RPMI7951 (cell line): ENCODE measurements at places on chromosomes 1 and 21.

DNA sequence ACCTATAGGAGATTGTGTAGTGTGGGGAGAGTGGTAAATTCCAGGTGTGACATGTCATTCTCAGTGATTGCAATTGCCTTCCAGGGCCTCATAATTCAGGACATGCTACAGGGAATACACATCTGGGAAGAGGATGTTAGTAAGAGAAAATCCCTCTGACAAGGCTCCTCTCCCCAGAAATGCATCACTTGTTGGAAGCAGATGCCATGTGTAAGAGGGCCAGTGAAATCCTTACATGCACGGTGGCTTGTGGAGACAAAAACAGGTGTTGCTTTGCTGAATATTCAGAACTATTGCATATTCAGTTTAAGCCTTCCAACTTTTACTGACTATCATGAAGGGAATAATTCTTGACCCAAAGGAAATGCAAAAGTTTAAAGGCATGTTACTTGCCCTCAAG is 503.4 kb downstream of the NEGR1 start:
- no peak for DNase-seq

DNA sequence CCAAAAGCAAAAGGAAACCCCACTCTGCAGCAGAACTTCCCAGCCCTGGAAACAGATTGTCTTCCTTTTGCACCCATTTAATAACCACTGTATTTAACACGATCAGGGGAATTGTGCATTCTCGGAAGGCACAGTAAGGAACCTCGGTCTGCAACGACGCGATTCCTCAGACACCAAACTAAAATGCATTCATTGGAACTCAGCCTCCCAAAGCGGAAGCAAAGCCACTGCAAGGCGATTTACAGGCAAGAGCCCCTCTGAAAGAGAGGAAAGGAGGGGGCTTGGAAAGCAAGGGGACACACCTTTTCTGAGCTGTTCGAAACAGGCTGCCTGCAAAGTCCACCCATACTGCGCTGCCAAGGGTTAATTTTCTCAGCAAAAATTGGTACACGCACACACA is 297.7 kb downstream of the OMA1 start:
- no peak for DNase-seq

- peak; percentile 8 for DNase-seq
These were observed 32.5 kb upstream of the ASPM start for GRCh38 chr1:197178998-197179397.

DNA sequence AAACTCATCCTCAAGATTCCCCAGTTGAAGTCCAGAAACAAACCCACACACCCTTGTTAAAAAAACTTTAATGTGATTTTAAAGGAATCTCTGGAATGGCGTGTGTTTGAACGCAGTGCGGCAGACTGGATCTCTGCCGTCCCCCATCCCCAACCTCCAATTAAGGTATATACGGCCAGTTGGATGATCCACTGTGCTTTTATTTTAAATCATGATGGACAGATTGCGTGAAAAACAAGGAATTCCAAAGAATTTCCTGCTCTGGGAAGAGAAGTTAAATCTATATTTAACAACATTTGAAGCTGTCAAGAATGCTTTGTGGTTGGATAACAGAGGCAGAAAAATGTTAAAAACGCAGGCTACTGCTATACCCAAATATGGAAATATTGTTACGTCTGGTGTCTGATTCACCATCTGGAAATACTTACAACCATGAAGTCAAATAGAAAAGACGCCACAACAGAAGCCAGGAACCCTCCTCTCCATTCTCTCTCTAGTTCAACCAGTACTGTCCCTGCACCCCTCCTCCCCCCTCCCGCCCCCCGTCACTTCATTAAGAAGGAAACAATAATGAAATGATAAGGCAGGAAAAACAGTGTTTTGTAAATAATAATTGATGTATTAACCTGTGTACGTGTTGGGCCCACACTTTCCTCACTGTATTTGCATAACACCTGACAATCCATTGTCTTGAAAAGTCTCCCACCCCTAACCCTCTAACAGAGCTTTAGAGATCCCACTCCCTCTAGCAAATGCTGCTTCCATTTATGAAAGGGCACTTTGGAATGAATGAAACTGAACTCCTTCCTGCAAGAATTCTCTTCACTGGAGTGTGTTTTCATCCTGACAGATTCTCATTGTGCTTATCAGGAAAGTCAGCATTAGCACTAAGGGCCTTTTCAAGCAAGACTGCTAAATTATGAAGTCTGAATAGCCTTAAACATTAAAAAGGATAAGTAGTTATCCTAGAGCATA is 2.0 kb upstream of the CCN1 start:
- peak; percentile 97 for DNase-seq

GRCh38 chr1:231774719-231775335 is 148.2 kb downstream of the DISC1 start:
- no peak for DNase-seq

DNA sequence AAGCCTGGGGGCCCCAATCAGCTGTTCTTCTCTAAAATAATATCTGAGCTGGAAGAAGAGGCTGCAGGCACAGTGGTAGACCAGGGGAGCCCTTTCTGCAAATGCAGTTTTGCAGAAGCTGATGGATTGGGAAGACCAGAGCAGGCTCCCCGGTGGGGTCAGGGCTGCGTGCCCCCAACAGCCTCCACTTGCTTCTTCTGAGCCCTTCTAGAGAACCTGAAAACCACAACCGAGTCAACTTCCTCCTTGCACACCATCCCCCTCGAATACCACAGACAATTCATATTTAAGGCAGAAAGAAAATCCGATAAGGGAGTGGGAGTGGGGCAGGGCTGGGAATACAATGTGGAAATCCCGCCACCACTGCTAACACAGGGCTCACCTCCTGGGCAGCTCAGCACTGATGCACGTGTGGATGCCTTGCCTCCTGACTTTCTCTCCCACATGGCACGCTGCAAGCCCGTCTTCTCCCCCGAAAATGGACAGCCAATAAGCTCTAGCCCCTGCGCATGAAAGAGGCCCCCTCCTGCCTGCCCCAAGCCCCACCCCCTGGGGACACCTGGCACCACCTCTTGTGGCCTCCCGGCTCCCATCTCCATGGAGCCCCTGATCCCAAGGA is 25.4 kb upstream of the ALDH4A1 start:
- DNase-seq, result peak; percentile 60

GRCh38 chr1:180562640-180563025 is 3.9 kb downstream of the OVAAL start:
- no peak for DNase-seq

DNA sequence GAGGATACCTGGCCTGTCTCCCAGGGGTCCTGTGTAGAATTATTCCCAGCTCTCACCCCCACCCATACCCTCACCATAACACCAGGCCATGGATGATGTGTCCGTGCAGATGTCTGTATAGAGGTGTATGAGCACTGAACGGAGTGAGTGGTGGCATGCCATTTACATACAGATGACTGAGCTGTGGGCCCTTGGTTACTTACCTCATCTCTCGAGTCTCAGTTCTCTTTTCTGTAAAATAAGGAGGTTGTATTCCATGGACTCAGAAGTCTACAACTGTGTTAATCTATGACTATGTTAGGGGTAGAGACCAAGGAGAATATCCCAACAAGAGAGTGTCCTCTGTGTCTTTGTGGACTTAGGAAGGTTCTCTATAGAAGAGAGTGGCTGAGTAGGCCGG is 65.6 kb upstream of the CD1D start:
- no peak for DNase-seq

DNA sequence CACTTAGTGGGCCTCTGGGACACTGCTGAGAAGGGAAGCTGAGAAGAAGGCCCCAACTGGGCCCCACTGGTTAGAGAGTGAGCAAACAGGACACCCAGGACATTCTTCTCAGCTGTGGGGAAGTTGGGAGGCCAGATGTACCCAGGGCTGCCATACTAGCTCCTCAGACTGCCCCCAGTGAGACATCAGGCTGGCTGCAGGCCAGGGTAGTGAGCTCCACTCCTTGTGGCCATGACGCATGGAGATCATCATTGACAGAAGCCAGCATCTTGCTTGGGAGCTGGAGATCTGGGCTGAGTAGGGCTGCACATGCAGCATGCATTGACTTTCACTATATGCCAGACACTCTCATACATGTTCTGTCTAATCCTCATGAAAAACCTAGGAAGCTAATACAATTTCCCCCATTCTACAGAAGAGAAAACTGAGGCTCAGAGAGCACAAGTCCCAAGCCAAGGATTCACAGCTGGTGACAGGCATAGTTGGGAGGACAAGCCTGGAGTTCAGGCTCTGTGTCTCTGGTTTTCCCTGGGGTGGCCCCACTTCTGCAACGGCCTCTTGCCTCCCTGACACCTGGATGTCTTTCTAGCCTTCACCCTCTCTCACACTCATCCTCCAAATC is 24.1 kb upstream of the MYCL start:
- DNase-seq, result peak; percentile 71

GRCh38 chr1:211521102-211521815 is 29.3 kb upstream of the RD3 start:
- DNase-seq, result no peak

GRCh38 chr1:161382214-161383019 is 14.7 kb upstream of the CFAP126 start:
- peak; percentile 59 for DNase-seq

GRCh38 chr1:192809307-192810252 is 741 bp downstream of the RGS2 start:
- peak; percentile 50 for DNase-seq

DNA sequence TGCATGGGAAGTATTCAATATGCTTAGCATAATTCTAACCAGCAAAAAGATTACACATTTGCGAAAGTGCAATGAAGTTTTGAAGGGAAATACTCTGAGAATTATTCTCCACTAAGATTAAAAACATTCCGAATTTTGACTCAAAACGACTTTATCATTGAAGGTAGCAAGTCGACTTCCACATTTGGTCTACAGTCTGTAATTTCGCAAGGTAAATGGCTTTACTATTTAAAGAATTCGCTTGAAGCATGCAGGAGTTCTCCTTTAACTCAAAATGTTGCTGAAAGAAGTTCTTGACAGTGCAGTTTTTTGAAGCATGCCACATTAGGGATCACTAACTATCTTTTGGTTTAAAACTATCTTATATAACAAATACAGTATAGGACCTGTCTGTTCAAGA is 161.0 kb upstream of the HP1BP3 start:
- DNase-seq, result no peak

- DNase-seq, result peak; percentile 55
These were observed 28.8 kb downstream of the SPSB1 start for GRCh38 chr1:9321480-9321849.

DNA sequence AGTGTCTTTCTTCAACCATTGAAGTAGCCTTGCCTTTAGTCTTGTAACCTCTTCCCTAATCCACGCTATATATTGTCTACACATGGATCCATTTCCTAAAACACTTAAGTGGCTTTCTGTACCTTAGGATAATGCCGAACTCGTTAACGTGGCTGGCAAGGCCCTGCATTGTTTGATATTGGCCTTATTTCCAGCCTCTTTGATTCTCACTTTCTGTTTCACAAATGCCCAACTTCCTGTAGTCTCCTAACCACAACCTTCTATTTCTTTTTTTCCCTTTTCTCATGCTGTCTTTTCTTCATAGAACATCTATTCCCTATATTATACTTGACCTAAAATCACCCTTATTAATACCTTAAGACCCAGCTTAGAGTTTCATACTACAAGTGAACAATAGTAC is 536.0 kb downstream of the LMO4 start:
- no peak for DNase-seq

GRCh38 chr1:165350840-165351239 is 5.7 kb downstream of the LMX1A start:
- no peak for DNase-seq

DNA sequence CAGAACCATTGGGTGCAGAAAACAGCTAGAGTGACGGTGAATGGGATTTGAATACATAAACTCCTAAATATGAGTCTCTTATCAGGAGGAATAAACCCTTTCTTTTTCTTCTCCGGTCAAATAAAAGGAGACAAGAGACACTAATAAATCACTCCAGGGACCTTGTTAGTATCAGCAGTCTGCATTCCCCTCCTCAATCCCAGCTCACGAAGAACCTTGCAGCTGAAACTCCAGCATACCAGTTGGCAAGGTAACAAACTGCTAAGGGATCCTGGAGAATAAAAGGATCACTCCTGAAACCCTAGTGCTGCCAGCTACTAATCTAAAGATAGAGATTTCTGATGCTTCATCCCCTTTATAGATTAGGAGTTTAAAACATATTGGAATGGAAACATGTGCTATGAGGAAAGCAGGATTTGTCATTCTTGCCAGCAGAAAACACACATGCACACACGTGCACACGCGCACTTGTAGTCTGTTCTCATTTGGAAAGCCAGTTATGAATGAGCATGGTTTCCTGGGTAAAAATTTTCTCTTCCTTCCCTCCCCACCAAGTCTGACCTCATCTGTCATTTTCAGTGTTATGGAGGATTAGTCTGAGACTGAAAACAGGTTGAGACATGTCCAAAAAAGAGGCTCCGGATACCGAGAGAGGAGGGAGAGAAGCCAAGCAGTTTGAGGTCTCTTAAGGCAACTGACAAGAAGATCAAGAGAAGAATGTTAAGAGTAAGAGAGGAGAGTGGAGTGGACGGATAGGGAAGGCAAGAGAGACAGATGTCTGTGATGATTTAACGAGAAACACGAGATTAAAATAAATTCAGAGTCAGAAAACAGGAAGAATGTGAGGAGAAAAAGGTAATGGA is 10.9 kb downstream of the IER5 start:
- no peak for DNase-seq

- peak; percentile 63 for DNase-seq
These were observed 57.1 kb downstream of the TMEM53 start for GRCh38 chr1:44616991-44617702.

GRCh38 chr1:195733408-195733807 is 874.8 kb downstream of the KCNT2 start:
- DNase-seq, result no peak

- no peak for DNase-seq
These were observed 423.9 kb downstream of the DSCAM start for GRCh38 chr21:40422896-40423635.

- DNase-seq, result no peak
These were observed 173.0 kb downstream of the VPS13D start for GRCh38 chr1:12402842-12403241.

GRCh38 chr1:85276978-85277639 is 677 bp upstream of the BCL10 start:
- no peak for DNase-seq

DNA sequence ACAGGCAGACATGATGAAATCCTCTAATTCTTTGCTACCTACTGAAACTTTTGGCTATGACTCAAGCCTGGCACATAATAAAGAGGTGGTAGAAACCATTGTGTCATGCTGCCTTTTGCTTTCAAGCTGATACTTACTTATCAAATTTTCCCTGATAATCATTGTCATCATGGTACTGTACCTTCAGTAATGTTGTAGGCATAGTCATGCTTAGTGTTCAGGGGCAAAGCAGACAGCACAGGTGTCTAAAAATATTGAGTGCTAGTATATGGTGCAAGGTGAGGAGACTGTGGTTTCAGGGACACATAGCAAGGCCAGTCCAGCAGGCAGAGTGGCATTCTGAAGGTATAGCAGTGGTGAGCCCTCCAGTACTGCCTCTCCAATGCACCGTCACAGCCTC is 226.9 kb upstream of the DEPDC1 start:
- DNase-seq, result no peak

GRCh38 chr1:23023174-23023845 is 4.0 kb downstream of the KDM1A start:
- DNase-seq, result no peak

GRCh38 chr1:24857507-24858133 is 72.5 kb downstream of the RUNX3 start:
- no peak for DNase-seq
